Retinal pigment epithelial cell (primary cell): ENCODE measurements at places on chromosomes 13 and 19.

- no peak for DNase-seq
Measured at GRCh38 chr13:80168089-80168850, 172.7 kb downstream of the SPRY2 start.

GRCh38 chr19:54659300-54659699 lies 3.5 kb upstream of the LILRB4 start:
- no peak for DNase-seq

- DNase-seq, result no peak
Measured at GRCh38 chr13:74973935-74974879, 507.8 kb downstream of the TBC1D4 start.

- no peak for DNase-seq
Measured at GRCh38 chr13:49410006-49410405, 33.9 kb downstream of the CAB39L start.

DNA sequence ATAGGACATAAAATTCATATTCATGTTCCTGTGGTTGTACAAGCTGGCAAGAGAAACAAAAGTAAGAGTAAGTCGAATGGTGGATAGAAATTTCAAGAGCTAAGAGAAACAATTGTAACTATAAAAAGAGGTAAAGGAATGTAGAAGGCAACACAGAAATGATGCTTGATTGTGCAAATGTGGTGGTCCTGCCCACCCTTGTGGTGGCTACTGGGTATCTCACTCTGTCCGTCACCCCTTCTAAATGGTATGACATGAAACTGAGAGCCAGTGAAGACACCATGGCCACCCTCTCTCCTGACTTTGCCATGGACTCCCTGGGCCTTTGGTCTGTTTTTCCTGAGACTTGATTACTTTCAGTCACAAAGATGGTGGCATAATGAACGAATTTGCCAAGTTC lies 925.9 kb upstream of the SLITRK6 start:
- no peak for DNase-seq

DNA sequence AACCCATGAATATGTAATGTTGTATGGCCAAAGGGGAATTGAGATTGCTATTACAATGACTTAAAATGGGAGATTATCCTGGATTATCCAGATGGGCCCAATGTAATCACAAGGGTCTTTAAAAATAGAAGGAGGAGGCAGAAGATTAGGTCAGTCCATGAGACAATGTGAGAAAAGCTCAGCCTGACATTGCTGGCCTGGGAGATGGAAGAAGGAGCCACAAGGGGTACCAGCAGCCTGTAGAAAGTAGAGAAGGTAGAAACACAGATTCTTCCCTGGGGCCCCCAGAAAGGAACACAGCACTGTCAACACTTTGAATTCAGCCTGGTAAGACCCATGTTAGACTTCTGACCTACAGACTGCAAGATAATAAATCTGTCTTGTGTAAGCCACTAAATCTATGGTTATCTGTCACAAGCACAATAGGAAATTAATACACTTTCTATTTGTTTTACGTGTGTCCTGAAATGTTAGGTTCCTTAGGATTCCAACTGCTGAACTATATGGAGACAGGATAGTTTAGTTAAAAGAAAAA lies 132.9 kb upstream of the SERP2 start:
- DNase-seq, result no peak

DNA sequence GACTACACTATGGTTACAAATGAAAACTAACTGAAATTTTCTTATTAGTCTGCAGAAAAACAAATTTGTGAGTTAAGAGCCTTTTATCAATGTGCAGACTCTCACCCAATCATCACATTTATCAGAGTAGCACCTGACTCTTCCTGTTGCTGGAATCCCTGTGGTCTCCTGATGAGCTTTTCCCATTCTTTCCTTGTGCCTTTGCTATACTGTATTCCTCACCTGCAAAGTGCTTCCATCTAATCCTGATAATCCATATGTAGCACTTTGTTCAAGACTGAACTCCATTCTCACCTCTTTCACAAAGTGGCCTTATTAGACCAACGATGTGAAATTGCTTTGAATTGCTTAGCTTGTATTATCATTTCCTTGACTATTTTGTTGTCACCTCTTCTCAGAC lies 225.3 kb downstream of the LHFPL6 start:
- no peak for DNase-seq

DNA sequence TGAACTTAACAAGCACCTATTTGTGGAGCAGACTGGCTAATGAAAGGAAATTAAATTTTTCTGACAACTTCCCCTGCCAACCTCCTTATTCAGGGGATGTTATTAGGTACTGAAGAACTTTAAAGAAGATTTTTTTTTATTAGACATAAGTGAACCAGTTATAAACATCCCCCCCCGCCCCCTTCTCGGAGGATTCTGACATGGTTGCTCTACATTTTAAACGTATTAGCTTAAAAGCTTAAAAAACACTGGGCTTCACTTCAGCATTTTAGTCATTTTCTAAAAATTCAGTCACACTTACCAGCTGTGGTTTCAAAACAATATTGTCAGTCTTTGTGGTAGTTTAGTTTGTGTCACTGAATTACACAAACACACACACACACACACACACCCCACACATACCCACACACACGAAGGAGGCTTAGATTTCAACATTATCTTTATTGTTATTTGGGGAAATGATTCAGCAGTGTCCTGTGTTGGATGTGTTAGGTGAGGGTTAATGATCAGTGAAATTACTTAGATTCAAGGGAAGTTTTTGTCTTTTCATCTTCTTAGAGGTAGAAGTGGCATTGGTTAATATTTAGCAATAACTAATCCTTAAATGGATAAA lies 145.7 kb downstream of the PCCA start:
- DNase-seq, result no peak

GRCh38 chr19:54141356-54141755 lies 3.8 kb downstream of the CNOT3 start:
- DNase-seq, result no peak

DNA sequence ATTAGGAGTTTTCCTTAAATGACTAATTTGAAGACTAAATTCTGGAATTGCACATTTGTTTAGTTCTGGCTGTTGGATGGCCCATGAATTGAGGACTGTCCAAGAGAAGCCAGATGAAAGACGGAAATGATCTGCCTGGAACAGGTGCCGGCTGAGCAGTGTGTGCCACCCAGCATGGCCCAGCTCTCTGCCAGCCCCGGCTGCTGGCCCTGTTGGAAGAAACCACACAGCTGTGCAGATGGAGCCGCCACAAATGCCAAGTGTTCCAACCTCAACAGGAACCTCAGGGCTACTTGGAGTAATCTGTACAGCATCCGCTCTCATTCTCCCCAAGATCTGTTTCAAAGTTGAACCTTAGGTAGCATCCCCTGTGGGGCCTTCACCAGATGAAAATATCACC lies 67.0 kb upstream of the STARD13 start:
- DNase-seq, result no peak

GRCh38 chr19:46755077-46755852 lies 9.0 kb upstream of the STRN4 start:
- no peak for DNase-seq

GRCh38 chr13:99507054-99507453 lies 5.8 kb downstream of the TM9SF2 start:
- no peak for DNase-seq

DNA sequence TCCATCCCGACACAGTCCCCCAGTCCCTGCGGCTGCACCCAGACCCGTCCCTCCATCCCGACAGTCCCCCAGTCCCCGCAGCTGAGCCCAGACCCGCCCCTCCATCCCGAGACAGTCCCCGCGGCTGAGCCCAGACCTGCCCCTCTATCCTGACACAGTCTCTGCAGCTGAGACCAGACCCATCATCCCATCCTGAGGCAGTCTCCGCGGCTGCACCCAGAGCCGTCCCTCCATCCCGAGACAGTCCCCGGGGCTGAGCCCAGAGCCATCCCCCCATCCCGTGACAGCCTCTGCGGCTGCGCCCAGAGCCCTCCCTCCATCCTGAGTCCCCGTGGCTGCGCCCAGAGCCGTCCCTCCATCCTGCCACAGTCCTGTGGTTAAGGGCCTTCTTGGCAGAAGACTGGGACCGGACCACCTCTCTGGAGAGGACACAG lies 28.8 kb upstream of the TMEM255B start:
- no peak for DNase-seq

DNA sequence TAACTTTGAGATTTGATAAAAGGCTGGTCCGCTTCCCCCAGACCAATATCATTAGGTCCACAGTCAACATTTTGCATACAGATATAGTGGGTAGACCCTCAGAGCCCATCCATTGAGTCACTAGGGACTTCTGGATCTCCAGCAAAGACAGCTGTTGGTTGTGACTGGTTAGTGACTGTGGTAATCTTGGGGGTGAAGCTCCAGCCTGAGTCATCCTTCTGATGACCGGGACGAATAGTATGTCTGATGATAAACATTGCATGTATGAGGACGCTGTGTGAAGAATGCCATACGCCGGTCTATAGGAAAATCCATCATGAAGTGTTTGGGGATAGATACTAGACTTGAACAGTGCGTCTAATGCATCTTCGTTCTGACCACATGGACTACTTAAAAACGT lies 307.0 kb downstream of the UQCRFS1 start:
- DNase-seq, result no peak

GRCh38 chr13:35557475-35557874 lies 81.0 kb upstream of the MAB21L1 start:
- no peak for DNase-seq

GRCh38 chr13:90683711-90684131 lies 663.8 kb upstream of the MIR17HG start:
- DNase-seq, result no peak

DNA sequence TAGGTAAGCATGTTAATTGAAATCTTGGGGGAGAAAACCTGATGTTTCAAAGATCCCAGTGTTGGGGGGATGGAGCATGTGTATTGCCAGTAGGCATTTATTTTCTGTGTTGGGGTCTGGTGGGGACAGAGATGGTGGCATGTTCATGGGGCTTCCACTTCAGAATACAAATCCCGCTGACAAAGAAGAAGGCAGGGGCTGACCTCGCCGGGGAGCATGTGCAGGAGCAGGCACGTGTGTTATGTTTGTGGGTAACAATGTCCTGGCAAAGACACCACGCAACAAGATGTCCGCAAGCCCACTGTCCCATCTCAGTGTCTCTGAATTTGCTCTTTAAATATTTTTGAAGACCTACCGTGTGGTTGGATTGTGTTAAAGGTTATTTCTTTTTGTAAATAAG lies 164.5 kb downstream of the TEX29 start:
- DNase-seq, result no peak
